ENCODE measurements at places on chromosomes 2 and 18.

DNA sequence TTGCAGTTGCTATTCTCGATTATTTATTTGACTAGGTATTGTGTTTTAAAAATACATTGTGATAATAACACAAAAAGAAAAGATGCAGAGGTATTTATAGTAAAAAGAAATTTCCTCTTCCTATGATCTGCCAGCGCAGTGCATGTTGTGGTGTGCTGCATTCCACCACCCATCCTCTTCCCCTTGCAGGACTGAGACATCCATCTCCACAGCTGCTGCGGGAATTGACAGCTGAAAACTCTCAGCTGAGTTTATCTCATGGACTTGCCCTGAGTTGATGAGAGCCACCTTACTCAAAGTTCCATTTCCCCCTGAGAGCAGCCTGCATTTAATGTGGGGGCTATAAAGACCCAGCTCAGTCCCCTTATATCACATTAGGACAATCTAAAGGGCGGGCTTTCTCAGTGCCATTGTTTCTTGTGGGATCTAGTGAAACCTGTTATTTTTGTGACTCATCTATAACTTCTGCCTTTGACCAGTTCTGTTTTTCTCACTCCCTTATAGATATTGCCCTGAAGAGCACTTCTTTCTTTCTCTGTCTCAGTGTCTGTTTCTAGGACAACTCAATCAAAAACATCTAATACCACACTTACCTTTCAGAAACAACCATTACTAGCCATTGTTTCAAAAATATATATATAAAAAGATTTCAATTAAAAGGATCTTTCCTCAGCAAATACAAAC lies 698.5 kb downstream of the NR4A2 start:
- DNase-seq, result no peak

- no peak for DNase-seq
These were observed 188.7 kb downstream of the DPP10 start for GRCh38 chr2:114631146-114631545.

GRCh38 chr2:86477349-86477748 lies 36.2 kb downstream of the KDM3A start:
- no peak for DNase-seq

DNA sequence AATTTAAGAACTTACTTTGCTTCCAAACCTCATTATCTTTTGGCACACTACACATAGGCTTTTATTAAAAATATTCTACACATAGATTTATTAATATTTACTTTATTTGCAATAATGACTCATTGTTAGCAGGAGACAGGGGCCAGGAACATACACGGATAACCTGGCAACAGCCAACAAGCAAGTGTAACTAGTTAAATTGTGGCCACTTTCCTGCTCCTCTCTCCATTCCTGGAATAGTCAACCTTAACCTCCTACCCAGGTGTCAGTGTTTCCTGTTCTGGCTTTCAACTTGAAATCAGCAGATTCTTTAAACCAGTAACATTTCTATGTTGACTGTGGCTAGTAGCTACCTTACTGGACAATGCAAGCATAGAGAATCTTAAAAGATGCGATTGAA lies 26.5 kb downstream of the ACVR1 start:
- no peak for DNase-seq

DNA sequence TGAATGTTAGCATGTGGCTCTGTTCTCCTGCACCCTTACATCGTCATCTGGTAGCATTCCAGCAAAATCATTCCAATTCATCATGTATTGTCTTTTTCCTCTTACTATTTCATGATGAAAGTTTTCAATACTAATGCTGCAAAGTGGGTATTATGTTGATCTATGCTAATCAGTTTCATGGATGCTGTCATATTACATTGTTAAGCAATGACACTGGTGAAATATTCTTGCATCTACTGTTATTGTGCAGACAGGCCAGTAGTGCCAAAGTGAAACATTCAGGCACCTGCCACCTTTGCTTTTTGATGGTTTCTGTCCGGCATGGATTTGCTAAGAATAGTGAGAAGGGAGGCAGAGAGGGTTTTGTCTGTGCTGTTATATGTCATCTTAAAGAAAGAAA lies 76.1 kb upstream of the SMIM21 start:
- DNase-seq, result no peak

- DNase-seq, result no peak
These were observed 86.7 kb downstream of the BCL2 start for GRCh38 chr18:63232826-63233225.

DNA sequence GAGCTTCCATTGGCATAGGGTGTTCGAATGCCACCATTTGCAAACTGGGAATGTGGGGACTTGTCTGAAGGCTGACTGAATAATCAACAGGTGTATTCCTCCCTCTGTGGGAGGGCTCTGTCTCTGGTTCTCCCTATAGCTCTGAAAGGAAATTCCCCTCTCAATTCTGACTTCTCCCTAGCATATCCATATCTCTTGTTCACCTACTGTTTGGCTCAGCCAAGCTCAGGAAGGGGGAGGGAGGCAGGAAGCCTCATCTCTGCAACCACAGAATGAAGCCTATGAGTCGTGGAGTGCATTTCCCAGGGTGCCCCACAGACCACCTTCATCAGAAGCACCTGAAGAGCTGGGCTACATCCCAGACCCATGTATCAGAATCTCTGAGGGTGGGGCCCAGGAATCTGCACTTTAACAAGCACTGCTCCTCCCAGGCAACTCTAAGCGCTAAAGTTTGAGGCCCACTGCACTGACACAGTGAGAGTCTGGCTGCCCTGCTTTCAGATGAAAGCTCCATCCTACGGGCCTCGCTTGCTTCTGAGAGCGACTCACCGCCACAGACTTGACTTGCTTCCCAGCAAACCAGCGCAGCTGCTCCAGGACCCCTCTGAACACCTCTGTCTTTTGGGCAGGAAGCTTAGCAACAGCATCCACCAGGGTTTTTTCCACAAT lies 32.0 kb downstream of the XDH start:
- no peak for DNase-seq

GRCh38 chr18:74116633-74117554 lies 30.7 kb downstream of the FBXO15 start:
- DNase-seq, result peak; percentile 61

DNA sequence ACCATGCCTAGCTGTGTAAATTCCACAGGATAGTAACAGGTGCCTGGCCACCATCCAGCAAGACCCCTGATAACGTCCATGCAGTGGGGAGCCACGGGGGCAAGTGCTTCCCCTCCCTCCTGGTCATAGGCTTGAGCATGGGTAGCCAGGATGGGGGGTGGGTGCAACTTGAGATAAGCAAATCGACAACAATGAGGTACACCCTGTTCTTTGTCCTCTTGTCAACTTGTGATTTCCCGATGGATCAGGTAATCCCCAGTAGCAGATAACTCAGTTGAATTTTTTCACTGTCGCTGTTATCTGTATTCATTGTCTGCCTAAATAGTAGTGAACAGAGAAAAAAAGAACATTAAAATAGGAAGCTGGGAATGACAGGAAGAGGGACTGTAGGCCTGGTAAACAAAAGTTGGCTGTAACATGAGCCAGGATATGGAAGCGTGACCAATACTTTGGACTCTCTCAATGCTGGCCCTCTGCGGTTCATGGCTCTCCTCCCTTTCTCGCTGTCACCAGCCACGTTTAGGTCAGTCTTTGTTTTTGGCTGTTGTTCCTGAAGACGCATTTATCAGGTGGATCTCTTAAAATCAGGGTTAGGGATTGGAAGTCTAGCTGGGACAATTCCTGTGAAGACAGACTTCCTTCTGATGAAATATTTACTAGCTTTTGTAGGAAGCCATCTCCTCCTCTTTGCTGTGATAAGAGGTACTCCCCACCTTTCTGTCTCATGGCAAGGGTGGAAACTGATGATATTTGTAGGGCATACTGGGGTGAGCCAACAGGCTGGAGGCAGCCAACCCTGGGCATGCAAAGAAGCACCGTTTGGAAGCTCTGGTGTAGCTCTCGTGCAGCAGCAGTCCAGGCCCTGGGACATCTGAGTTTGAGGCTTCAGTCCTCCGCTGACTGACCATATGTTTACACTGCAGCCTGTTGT lies 42.4 kb downstream of the TCF7L1 start:
- peak; percentile 60 for DNase-seq

DNA sequence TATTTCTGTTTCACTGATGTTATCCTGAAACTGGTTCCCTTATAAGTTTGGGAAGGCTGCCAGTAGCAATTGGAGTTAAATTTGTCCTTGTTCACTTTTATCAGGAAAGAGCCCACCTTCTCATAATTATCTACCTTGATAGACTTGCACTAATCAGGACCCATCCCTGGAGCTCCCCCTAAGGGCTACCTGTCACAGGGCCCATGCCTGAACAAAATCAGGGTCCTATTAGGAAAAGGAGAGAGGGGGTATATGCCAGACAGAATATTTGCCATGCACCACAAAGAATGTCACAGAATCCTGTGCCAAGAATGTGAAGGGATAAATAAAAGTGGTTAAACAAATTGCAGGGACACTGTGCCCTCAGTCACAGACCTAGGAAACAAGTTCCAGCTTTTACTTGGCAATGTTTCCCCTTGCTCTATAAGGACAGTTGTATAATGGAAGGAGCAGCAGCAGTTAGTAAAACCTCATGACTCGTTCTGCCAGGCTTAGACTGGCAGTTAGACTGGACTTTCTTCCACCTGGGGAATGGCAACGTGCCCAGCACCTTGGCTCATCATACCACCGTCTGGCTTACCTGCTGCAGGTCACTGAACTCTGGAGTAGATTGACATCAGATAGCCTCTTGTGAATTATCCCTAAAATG lies 32.3 kb upstream of the VWC2L start:
- no peak for DNase-seq

GRCh38 chr2:129247751-129248150 lies 731.7 kb upstream of the RAB6C start:
- DNase-seq, result no peak

GRCh38 chr18:48949606-48950535 lies 894 bp downstream of the SMAD7 start:
- no peak for DNase-seq

GRCh38 chr2:239774142-239774462 lies 251.0 kb downstream of the NDUFA10 start:
- no peak for DNase-seq

DNA sequence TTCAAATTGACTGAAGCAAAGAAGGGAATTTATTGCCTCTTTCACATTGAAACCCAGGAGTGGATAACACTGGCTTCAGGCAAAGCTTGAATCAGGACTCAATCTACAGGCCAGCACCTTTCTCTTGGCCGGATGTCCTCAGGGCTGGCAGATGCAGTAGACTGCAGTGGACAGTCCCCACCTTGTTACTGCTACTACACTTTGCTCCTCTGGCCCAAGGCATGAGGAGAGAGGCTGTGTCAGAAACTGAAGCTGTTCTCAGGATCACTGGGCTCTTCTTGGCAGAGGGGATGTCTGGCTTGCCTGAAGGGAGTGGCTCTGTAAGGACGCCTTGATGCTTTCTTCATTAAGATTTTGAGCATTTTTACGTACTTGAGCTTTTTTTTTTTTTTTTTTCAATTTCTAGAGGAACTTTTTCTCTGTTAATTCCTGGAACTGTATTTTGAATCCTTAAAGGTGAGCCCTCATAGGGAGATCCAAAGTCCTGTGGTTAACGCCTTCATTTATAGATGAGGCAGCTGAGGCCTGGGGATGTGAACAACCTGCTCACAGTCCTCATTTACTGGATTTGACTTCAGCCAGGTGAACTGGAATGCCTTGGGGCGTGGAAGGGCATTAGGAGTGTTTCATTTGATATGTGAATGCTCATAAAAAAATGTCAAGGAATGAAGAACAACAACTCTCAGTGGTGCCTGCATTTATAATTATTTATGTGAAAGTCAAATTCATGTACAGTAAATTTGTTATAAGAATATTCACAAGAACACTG lies 36.6 kb downstream of the CASP10 start:
- no peak for DNase-seq

DNA sequence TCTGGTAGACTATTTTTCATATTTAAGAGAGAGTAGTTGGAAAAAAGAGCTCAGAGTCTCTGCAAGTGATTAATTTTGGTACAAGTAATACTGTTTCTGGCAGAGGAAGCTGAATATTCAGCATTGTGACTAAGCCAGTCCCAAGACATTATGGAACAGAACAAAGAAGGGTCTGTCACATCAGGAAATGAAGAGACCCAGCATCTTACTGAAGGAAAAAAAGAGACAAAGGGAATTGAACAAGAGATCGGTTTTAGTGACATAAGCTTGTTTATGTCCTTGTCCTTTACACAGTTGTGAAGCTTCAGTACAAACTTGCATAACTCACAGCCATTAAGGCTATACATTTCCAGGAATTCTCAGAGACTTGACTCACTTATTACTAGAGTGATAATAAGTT lies 568.5 kb upstream of the SLC8A1 start:
- DNase-seq, result no peak

- DNase-seq, result no peak
These were observed 2.6 kb downstream of the C2orf72 start for GRCh38 chr2:231039821-231040364.

DNA sequence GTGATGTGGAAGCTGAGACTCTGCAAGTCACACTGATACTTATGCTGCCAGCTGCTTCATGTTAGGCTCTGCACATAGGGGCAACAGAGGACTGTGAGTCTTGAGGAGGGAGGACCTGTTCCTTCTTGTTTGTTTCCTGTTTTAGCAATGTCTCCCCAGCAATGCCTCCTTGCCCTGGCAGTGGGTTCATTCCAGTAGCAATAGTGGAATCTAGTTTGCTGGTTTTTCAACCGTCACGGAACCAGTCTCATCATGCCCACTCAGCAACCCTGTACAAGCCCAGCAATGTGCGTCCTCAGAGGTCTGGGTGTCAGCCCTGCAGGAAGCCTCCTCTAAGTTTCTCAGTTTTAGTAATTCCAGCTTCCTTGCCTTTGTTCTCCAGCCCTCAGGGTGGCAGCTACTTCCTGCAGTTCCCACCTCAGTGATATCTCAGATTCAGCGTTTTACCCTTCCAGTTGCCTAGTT lies 20.5 kb upstream of the ITGB6 start:
- no peak for DNase-seq

GRCh38 chr18:68262690-68263294 lies 452.1 kb downstream of the TMX3 start:
- no peak for DNase-seq

DNA sequence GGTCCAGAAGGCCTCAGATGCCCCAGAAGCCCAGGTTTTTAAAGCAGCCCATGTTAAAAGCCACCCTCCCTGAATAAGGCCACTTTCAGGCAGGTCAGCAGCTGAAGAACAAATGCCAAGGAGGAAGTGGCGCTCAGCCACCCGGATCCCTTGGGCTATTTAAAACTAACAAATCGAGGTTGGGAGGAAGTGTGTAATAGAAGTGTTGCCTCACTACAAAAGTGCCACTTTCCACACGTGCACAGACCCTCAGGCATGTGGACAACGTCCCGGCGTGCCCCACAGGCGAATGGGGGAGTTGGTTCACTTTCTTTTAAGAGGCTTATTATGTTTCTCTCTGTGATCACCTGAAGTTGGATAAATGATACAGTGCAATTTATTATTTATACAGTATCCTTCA lies 173.8 kb upstream of the SALL3 start:
- no peak for DNase-seq
